CD4-positive, CD25-positive, alpha-beta regulatory T cell (primary cell): ENCODE measurements at places on chromosomes 2 and 18.

DNA sequence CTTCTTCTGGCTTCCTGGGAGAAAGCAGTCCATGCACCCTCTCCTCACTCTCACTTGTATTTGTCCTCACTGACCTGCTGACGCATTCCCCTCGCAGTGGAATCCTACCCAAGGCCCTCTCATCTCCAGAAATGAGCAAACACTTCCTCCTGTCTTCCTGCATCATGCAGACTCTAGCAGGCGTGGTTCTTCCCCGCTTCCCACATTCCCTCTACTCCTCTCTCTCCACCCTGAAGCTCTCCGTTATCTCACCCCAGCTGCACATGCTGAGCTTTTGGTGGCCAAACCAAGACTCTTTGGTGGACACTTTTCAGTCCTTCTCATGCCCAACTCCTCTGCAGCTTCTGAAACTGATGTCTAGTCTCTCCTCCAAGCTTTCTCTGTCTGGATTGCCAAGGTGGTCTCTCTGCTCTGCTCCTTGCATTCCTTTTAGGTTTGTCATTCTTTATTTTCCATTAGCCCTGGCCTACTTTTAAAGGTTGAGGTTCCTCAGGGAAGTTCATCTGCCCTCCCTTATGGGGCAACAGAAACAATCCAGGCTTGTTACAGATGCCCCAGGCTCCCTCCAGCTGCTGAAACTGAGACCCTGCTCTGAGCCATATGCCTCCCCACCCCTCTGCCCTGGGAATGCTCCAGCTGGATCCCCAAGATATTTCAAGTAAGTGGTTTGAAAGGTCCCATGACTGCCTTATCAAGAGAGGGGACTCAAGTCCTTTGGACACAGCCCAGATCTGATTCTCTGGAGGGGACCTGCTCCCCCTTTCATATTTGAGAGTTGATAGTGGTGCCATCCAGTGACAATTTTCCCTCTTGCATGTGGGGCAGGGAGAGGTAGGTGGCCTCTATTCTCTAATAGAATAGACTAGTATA is 835 bp upstream of the IL18RAP start:
- H3K27me3 ChIP-seq, result no peaks in the 10 kb centered on the region
- H3K4me3 ChIP-seq, result no peak overlapping the region
- peaks cover 28% of the 10 kb centered on the region for H3K4me1 ChIP-seq
- no peaks in the 10 kb centered on the region for H3K36me3 ChIP-seq
- H3K27ac ChIP-seq, result no peak overlapping the region
- no peak for DNase-seq

- H3K4me1 ChIP-seq, result no peaks in the 10 kb centered on the region
- H3K27ac ChIP-seq, result no peak overlapping the region
- no peak overlapping the region for H3K4me3 ChIP-seq
- H3K36me3 ChIP-seq, result peaks cover 6% of the 10 kb centered on the region
These were observed 29.9 kb downstream of the HK2 start for GRCh38 chr2:74863802-74864248.

- no peak within 1 kb of the TSS for H3K4me3 ChIP-seq
- no peak for DNase-seq
- peaks cover 33% of the 10 kb centered on the region for H3K4me1 ChIP-seq
- H3K27me3 ChIP-seq, result peaks cover 38% of the 10 kb centered on the region
- no peak within 1 kb of the TSS for H3K27ac ChIP-seq
These were observed at the start of gene TLX2 for GRCh38 chr2:74514368-74515270. TLX2 (plus strand) TSS chr2:74514450; CDS start chr2:74514807, 357 bp downstream.

DNA sequence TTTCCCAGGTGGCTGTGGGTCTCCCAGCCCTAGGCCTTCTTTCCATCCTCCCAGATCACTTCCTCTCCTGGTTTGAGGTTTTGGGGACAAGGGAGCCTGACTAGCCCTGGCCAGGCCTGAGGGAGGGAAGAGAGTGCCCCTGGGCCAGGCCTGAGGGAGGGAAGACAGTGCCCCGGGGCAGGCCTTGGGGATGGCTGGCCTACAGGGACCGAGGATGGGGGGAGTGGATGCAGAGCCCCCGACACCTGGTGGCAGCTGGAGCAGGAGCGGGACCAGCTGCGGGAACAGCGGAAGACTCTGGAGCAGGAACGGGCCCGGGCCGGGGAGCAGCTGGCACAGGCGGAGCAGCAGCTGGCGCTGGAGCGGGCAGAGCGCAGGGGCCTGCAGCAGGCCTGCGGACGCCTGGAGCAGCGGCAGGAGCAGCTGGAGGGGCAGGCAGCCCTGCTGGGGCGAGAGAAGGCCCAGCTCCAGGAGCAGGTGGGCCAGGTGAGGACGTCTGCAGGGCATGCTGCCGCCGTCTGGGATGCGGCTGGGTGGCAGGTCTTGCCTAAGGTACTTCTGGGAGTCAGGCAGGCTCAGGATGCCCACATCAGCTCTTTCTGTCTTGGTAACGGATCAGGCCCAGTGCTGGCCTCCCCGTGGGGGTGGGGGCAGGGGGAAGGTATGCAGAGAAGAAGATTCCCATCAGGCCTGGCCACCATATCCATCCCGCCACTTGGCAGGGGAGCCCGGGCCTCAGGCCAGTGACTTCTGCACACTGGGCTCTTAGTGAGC is 29.2 kb downstream of the CROCC2 start:
- H3K27ac ChIP-seq, result no peak overlapping the region
- no peak overlapping the region for H3K4me3 ChIP-seq
- no peak for DNase-seq
- H3K4me1 ChIP-seq, result no peaks in the 10 kb centered on the region
- peaks cover 1% of the 10 kb centered on the region for H3K27me3 ChIP-seq
- no peaks in the 10 kb centered on the region for H3K36me3 ChIP-seq

DNA sequence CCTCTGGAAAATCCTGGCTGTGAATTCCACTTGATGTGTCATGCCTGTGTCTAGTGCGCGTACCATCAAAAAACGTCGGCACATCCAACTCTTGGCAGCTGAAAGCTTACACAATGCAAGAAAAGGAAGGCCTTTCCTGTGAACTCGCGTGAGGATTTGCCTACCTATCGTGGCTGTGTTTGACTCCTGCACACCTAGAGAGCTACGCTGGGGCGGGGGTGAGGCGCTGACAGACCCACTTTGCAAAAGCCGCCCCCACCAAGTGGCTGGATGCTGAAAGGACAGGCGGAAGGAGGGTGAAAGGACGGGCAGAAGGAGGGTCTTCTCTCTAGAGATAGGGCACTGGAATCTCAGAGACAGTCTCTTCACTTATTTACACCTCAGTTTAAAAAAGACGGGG is 270.1 kb downstream of the EIPR1 start:
- no peaks in the 10 kb centered on the region for H3K27me3 ChIP-seq
- DNase-seq, result no peak
- H3K36me3 ChIP-seq, result no peaks in the 10 kb centered on the region
- H3K4me1 ChIP-seq, result no peaks in the 10 kb centered on the region
- no peak overlapping the region for H3K4me3 ChIP-seq

- H3K27ac ChIP-seq, result no peak overlapping the region
- no peaks in the 10 kb centered on the region for H3K36me3 ChIP-seq
- DNase-seq, result no peak
- no peaks in the 10 kb centered on the region for H3K27me3 ChIP-seq
These were observed 20.2 kb downstream of the PSTPIP2 start for GRCh38 chr18:46051731-46052461.

- H3K4me3 ChIP-seq, result no peak overlapping the region
- no peaks in the 10 kb centered on the region for H3K4me1 ChIP-seq
- no peak for DNase-seq
- no peaks in the 10 kb centered on the region for H3K36me3 ChIP-seq
- H3K27me3 ChIP-seq, result no peaks in the 10 kb centered on the region
These were observed 212.0 kb upstream of the MYT1L start for GRCh38 chr2:2542966-2543611.

GRCh38 chr18:61891271-61891670 is 1.5 kb downstream of the RNF152 start:
- no peak overlapping the region for H3K27ac ChIP-seq
- no peaks in the 10 kb centered on the region for H3K36me3 ChIP-seq
- peaks cover 23% of the 10 kb centered on the region for H3K27me3 ChIP-seq

DNA sequence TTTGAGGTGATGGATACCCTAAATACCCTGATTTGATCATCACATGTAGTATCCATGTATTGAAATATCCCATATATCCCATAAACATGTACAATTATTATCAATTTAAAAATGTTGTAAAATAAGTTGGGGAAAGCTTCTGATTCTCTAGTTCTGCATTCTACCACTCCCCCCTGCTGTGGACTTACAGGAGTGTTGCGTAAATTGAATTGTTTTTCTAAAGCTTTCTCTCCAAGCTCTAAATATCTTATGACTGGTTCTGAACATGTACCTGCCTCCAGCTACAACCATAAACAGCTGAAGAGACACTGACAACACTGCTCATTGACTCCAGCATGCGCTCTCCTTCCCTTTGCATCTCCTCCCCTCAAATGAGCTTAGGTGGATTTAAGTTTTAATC is 145.2 kb downstream of the MGAT5 start:
- no peak for DNase-seq
- H3K27me3 ChIP-seq, result no peaks in the 10 kb centered on the region
- H3K27ac ChIP-seq, result no peak overlapping the region
- H3K4me1 ChIP-seq, result no peaks in the 10 kb centered on the region
- peaks cover 21% of the 10 kb centered on the region for H3K36me3 ChIP-seq
